ENCODE measurements at places on chromosomes 11 and 22.

DNA sequence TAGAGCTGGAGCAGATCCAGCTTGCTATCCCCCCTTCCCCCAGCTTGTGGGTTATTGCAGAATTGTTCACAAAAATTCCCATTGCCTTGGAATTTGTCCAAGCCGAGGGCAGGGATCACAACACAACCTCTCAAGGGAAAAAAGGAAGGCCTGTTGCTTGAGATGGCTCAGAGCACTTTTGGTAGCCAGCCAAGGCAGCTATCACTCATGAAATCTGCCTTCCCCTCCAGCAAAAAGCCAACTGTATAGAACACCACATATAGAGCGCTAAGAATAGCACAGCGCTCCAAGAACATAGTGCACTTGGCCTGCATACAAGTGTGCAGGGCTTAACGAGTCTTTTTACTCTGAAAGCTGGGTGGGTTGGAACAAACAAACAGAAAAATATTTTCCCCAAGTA, 46.2 kb downstream of the FAM83F start:
- no peak for DNase-seq

DNA sequence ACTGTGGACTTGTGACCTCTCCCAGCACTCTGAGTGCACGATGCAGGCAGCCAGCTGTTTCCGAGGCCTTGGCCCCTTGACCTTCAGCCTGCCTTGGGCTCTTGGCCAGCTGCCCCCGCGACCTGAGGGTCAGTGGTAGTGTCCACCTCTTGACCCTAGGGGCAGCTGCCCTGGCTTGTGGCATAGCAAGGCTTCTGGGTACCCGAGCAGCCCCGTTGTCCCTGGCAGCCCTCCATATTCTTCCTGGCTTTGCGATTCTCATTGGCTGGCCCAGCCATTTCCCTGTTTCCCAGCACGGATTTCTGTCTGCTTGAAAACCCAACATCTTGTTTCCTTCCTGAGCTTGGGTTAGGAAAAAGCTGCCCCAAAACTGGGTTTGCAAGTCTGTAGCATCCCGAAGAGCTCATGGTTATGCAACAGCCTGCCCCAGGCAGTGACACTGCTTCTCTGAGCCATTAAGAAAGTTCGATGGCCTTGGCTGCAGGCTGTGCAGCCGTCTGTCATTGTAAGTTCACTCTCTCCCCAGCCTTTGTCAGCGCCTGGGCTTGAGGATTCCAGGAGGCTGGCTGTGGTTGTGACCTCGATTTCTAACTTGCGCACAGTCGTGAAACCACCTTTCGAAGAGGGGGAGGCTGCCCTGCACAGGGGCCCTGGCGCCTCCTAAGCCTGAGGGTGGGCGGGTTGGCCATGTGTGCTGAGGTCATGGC, 48.8 kb downstream of the FBLN1 start:
- DNase-seq: no peak

GRCh38 chr22:17120281-17120680, 879 bp downstream of the TMEM121B start:
- DNase-seq: peak; percentile 78

DNA sequence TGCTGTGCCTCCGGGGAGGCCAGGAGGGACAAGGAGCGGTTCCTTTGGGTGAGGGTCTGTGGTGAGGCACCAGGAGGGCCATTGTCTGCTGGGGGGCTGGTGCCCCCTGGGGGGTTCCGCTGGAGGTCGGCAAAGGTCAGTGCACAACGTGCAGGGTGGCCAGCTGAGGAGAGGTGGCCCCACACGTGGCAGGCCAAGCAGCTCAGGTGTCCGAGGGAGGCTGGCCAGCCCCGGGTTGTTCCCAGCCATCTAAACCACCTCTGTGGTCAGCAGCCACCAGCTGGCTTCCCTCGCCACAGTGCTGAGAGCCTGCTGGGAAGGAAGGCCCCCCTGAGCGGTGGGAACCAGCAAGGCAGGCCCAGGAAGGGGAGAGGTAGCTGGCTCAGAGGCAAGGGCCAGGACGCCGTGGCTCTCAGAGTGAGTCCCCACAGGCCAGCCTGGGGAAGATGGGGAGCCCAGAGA, 4.2 kb downstream of the TSSC4 start:
- no peak for DNase-seq

DNA sequence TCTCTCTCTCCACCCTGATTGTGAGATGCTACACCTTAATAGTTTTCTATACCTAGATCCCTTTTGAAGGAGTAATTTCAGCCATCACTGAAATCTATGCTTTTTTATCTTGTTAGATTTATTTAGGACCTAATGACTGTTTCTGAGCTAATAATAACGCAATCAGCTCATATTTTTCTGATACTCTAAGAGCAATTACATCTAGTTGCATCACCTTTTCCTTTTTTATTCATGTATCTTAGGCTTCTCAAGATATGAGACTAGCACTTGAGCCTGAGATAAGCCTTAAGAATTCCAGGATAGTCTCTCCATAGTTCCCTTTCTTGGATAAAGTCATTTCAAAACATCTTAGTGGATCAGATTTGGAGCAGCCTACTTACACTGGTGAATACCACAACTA, 25.1 kb upstream of the CAVIN3 start:
- DNase-seq: no peak

DNA sequence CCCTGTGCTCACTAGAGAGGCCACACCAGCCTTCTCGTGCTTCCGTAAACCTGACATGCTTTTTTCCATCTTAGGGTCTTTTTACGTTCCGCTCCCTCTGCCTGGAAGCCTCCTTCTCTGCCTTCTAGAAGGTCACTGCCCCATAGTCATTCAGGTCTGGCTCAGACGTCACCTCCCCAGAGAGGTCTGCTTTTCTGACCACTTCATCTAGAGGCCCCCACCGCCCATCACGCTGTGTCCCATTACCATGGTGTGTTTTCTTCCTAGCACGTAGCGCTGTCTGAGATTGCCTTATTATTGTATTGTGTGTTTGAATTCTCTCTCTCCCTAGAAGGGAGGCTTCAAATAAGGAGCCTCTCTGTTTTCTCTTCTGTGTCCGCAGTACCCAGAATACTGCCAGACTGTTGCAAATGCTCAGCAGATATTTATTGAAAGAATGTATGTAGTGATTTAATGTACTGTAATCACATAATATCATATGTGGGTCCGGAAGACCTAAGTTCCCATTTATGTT, 10.0 kb downstream of the TAB1 start:
- no peak for DNase-seq

DNA sequence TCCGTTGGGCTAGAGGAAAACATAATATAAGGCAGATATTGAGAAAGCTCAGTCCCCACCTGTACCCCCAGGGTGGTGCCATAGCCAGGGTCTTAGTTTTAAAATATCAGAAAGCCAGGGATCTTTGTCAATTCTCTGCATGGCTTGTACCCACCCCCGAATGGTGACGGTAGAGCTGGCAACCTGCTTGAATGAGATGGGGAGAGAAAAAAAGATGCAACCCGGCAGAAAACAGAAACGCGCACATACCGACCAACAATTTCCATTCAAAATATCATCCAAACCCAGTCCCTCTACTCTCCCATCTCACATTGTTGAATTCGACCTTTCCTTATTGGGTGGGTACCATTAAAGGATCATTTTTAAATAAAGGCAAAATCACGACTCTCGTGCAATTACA, 543.9 kb downstream of the MIAT start:
- DNase-seq: no peak

DNA sequence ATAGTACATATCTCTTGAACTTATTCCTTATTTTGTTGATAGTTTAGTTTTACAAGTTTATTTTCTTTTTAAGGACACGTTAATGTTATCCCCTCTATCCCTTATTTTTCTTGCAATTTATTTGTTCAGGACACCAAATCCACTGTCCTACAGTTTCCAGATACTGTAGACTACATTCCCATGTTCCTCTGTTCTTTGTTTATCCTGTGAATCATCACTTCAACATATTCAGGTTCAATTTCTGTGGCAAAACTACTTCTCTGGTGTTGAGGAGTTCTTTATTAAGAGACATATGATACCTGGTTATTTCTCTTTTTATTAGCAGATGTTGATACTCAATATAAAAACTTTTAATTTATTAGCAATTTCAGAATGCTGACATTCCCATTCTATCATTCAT, 72.8 kb upstream of the CLNS1A start:
- DNase-seq: no peak

GRCh38 chr11:79026803-79027445, 413.9 kb downstream of the TENM4 start:
- no peak for DNase-seq

All from CD4-positive, alpha-beta T cell (primary cell).